Suppressor macrophage (primary cell): ENCODE measurements at places on chromosomes 6 and 20.
A peak's percentile ranks its signal among the peaks of the same experiment; 100 is the strongest.

DNA sequence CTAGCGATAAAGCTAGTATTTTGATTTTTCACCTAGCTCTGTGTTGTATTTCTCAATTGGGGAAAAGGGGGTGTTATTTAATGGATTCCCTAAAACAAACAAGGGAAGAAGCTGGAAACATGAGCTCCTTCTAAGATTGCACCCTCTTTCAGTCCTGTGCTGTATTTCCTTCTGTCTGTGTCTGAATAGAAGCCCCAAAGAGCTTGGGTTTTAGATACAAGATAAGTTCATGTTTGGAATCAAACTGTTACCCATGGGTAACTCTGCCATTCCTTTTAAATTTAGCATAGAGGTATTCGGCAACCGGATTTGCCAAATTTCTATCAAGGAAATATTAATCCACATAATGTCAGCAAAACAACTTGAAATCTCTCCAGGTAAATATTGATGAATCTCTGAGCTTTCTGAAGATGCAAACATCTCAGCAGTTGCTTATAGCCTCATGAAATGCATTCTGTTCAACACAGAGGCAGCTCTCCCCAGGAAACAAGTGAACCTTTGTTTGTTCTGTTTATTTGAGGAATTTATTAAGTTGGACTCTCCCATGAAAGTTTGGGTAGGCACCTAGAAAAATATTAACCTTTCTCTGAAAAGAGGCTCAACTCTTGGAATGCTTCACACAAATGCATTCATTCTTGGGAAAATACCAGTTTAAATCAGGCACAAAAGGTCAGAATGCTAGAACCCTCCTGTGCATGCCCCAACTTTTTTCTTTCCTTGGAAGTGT is 9.9 kb upstream of the SCGN start:
- DNase-seq: no peak

DNA sequence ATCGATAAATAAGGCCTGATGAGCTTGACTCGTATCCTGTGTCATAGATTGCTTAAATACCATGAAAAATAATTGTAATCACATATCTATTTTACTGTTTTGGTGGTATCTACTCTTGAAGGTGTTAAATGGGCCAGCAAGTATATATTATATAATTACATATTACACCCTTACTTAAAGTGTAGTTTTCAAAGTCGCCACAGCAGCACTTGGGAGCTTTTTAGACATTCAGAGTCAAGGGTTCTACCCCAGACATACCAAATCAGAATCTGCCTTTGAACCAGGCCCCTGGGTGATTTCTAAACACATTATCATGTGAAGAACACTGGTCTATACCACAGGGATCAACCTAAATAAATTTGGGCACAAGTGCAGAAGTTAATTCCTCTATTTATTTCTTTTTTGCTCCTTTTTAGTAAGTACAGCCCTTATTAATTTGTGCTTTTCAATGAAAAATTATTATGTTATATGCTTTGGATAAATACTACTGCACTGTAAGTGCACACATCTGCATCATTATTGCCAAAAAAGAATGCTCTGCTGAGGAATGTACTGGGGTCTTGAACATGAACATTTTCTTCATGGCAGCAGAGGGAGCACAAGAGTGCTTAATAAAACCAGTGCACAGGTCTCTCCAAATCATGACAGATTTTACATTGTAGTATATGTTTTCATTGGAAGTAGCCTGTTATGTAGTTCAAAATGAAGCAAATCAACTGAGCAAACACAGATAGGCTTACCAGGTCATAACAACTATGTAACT is 3.1 kb upstream of the ATXN1 start:
- peak; percentile 39 for DNase-seq

DNA sequence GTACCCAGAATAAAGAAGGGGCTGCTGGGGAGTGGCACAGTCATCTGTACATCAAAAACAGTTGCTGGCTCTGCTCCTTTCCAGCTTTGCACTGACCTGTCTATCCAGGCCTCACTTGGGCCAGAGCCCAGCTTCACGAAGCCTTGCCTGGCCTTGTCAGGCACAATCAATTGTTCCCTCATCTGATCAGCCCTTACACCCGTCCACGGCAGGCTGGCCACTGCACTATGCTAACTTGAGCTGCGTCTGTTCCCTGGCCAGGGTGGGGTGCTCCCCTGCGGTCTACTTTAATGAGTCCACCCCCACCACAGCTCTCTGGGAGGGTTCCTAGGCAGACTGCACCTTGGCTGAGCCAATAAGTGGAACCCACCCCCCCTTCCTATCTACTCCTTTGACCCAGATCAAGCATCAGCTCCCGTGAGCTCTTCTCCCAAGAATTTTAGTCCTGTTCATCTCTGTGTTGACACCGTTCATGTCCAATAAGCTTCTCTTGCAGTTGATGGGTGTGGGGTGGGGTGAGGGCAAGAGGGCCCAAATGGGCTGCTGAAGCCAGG is 74.3 kb upstream of the MLN start:
- DNase-seq: no peak

- DNase-seq: peak; percentile 21
These were observed 89.7 kb downstream of the MDGA1 start for GRCh38 chr6:37607944-37608343.

- no peak for DNase-seq
These were observed 57.1 kb upstream of the MAP7 start for GRCh38 chr6:136607204-136607931.

DNA sequence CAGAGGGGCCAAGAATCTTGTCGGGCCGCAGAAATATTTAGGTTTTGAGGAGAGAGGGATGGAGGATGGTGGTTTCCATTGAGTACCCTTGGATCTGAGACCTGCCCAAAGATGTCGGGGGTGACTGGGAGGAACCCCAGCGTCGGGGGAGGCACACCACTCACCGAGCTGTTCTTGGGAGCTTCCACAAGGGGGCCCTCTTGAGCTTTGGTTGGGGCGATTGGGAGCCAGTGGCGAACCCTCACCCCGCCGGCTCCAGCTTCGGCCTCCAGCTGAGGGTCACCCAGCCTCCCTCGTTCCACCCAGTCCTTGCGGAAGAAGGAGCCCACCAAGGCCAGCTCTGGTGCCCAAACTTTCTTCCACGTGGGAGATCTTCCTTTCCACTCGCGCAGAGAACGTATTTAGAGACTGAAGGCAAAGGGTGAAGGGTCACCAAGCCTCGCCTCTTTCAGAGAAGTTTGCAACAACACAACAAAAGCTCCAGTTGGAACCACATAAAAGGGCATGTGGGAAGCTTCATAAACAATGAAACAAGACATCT is 33.6 kb downstream of the APCDD1L start:
- DNase-seq: peak; percentile 38

- DNase-seq: no peak
These were observed 521 bp upstream of the LKAAEAR1 start for GRCh38 chr20:64084685-64085152.

DNA sequence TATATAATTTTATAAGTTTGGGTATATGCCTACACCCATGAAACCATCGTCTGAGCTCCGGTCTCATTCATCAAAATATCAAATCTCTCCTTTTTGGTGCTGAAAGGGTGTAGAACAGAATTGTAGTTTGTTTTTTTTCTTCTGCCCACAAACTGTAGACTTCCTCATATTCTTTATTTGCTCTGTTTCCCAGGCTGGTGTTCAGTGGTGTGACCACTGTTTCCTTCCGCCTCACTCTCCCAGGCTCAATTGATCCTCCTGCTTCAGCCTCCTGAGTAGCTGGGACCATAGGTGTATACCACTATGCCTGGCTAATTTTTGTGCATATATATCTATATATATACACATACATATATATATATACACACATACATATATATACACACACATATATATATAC is 139.6 kb upstream of the HCRTR2 start:
- DNase-seq: peak; percentile 35

DNA sequence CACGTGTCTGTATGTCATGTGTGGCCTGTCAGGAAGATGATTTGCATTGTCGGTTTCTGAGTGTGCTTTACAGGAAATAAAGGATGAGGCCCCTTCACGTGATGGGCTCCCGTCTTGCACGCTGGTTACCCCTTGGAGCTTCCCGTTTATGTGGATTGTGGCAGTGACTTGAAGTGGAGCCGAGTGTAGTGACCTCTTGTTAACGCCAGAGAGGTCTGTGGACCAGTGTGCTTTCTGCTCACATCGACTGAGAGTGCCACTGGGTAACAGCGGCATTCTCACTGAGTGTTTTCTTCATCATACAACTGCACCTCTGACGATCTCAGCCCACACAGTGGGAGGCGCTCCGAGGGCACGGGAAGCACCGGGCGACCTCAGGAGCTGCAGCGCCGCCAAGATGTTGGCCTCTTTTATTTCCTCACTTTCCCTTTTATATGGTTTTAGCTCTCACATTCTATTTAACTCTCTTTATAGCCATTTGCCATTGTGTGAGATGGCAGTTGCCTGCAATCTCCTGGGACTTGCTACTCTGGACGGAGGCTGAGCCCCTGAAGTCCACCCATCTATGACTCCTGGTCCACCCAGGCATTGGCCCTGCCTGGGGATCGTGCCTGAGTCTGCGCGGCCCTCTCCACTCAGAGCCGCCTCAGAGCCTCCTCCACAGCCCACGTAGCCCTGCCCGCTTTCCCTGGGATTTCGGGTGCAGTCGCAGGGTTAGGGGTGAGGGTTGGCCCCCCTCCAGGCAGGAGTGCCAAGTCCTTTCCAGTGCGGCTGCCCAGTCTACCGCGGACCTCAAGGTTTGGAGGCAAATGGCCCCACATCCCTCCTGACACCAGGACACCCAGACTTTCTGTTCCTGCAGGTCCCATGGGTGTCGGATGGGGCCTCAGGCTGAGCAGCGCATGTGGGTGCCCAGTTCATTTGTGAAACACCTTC is 238.9 kb downstream of the ERMARD start:
- DNase-seq: peak; percentile 92

- DNase-seq: no peak
These were observed 27.6 kb downstream of the TREML4 start for GRCh38 chr6:41255638-41256246.

- DNase-seq: no peak
These were observed at the start of gene PTCRA for GRCh38 chr6:42915732-42916131. Gene PTCRA (plus strand): TSS chr6:42916053. CDS start chr6:42916070, 17 bp downstream.

DNA sequence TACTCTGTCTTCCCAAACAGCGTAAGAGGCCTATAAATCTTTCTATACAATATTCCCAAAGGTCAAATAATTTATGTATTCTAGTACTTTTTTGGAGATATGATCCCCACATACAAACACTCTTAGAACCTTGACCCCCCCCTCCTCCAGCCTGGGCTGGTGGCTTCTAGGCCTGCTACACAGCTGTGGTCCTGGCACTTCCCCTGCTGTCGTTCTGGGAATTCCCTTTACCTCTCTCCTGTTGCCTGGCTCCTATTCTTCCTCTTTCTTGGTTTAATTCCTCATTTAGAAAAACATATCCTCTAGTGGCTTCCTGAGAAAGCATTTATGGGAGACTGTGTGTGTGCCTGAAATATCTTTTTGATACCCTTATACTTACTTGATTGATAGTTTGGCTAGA is 4.1 kb upstream of the TXLNB start:
- peak; percentile 91 for DNase-seq

- DNase-seq: peak; percentile 63
These were observed 619 bp downstream of the RREB1 start for GRCh38 chr6:7108196-7108963.

- no peak for DNase-seq
These were observed 18.7 kb downstream of the GATA5 start for GRCh38 chr20:62457098-62457497.

DNA sequence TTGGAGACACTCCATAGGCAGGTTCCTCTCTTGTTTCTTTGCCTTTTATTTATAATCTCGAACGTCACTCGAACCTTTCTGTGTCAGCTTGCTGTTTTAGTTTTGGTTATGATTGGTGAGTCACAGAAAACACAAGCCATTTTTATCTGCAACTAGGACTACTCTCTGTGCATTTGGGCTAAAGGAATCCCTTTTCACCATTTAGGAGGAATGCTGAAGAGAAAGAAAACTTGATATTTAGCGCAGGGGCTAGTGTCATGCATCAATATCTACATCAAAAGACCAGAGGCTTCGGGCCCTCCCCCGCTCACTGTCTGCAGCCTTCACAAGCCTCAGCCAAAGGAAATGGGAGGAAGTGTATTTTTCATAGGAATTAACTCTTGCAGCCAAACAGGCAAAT is 507.8 kb upstream of the CITED2 start:
- no peak for DNase-seq

GRCh38 chr20:6806275-6806674 is 38.8 kb downstream of the BMP2 start:
- DNase-seq: no peak

DNA sequence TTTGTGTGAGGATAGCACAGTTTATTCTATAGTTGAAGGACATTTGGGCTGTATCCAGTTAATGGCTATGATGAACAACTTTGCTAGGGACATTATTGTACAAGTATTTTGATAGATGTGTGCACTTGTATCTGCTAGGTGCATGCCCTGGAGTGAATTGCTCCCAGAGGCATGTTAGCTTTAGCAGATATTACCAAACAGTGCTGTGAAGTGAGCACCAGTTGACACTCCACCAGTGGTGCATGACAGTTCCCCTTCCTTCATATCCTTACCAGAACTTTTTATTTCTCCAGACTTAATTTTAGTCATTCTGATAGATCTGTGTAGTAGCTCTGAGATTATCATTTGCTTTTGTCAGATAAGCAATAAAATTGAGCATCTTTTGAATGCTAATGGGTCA is 48.9 kb upstream of the ENPP5 start:
- DNase-seq: no peak

GRCh38 chr20:47719625-47720024 is 65.7 kb downstream of the SULF2 start:
- no peak for DNase-seq
